ENCODE measurements at places on chromosomes 4 and X.

- no peak for DNase-seq
Measured at GRCh38 chrX:22164770-22165388, 107.8 kb upstream of the CBLL2 start.

DNA sequence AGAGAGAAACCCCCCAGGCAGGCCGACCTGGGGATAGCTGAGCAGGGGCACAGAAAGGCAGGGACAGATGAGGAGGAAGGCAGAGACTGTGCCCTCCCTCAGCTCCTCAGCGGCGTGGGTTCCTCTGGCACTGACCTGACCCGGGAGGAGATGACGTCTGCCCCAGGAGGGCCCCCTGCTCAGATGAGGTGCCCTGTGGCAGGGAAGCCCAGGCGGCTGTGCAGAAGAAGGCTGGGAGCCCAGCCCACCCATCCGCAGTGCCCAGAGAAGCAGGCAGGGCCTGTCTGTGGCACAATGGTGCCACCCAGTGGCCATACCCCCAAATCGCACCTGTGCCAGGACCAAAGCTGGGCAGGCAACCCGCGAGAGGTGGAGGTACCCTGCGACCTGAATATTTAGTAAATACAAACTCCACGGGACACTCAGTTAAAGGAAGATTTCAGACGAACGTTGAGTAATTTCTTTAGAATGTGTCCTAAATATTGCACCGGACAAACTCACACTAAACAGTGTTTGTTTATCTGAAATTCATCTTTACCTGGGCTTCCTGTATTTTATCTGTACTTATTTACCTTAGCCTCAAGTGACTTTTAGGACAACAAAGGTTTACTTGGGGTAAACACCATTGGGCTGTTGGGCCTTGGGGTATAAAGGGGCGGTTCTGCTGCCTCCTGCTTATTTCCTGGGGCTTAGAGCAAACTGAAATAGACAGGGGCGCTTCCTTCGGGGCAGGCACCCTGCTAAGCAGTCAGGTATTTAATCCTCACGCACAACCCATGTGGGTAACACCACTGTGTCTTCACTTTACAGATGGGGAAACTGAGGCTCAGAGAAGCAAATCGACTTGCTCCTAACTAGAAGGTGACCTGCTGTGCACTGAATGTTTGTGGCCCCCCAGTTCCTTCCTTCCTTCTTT is 46.5 kb upstream of the HMX1 start:
- peak; percentile 34 for DNase-seq

- no peak for DNase-seq
Measured at GRCh38 chr4:47698837-47699236, 139.0 kb downstream of the CORIN start.

GRCh38 chr4:18882468-18882867 is 860.9 kb upstream of the LCORL start:
- no peak for DNase-seq

DNA sequence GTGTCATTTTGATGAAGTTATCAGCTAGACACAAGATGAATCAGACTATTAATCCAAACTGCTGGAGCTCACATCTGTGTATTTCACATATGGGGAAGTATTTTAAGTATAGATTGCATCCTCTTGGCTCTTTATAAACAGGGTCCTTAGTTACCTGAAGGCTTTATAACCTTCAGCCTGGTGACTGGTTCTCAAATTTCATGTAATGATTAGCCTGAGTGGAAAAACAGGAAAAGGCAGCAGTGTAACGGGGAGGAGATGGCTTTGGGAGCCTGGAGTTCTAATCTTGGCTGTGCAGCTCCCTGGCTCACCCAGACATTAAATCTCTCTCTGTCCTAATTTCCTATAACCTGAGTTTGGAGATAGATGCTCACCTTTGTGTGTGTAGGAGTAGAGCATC is 103.8 kb upstream of the HPF1 start:
- DNase-seq: no peak

- no peak for DNase-seq
Measured at GRCh38 chr4:149552601-149553000, 263.0 kb downstream of the IQCM start.

DNA sequence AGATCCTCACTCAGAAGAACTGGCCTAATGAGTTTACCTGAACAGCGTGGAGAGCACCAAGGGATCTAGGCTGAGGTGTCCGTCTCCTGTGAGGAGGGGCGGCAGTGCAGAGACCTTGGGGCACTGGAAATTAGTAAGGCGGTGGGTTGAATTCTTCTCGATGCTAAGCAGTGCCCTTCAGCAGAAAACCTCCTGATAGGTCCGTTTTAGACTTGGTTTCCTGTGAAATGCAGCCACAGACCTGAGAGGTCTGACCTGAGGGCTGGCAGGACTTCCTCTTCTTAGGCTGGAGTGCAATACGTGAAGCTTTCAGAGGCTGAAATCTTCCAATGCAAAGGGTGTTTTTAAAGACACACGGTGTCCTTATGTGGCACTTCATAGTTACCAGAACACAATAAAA is at the start of gene CLNK:
Gene CLNK, minus strand, starts transcription at position 138 of the 400 bp plus-strand sequence. CDS start 16,899 bp downstream, outside the sequence.
- DNase-seq: no peak

Measured in GM06990 (cell line).